Tibial nerve (tissue), 4 donors: ENCODE measurements at places on chromosomes 13 and 19. TPM values are rescaled to one million over a fixed set of nuclear protein-coding genes. Genes with fewer than 3 reads are reported as not detected.

DNA sequence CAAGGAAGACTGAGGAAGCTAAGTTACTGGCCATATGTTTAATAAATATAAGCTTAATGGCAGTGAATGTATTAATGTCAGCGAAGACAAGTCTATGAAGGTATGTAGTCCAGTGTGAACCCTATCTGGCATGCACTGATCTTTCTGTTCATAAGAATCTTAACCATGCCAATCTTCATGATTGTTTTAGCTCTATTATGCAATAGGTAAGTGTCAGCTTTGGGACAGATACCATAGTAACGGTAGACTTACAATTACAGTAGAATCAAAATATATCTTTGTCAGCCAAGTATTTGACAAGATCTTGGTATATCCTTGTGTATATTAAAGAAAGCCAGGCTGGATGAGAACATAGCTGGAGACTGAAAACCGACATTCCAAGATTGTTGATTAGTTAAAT is 428.5 kb downstream of the SPRY2 start:
- H3K36me3 ChIP-seq, result no peaks in the 10 kb centered on the region
- no peaks in the 10 kb centered on the region for H3K4me1 ChIP-seq
- H3K27me3 ChIP-seq, result no peaks in the 10 kb centered on the region
- H3K27ac ChIP-seq, result no peak overlapping the region
- H3K4me3 ChIP-seq, result no peak overlapping the region
- no peak for DNase-seq

DNA sequence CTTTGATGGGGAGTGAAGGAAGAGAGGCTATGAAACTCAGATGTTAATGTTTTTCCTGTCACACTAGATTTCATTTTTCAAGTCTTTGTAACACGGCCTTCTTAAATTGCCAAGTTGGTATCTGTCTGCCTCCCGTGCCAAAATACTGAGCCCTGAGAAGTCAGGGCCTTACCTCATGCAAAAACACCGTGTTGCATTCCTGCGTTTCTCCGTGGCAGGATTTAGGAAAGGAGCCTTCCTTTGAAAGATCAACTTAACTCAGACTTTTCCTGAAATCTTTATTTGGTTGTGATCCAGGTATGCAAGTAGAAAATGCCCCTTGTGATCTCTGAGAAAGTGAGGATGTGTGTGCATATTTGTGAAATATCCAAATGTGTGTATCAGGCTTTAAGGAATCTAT is 1291.0 kb upstream of the SLC10A2 start:
- no peak overlapping the region for H3K27ac ChIP-seq
- no peak for DNase-seq
- H3K27me3 ChIP-seq, result no peaks in the 10 kb centered on the region
- no peaks in the 10 kb centered on the region for H3K36me3 ChIP-seq
- H3K4me3 ChIP-seq, result no peak overlapping the region
- H3K4me1 ChIP-seq, result no peaks in the 10 kb centered on the region

DNA sequence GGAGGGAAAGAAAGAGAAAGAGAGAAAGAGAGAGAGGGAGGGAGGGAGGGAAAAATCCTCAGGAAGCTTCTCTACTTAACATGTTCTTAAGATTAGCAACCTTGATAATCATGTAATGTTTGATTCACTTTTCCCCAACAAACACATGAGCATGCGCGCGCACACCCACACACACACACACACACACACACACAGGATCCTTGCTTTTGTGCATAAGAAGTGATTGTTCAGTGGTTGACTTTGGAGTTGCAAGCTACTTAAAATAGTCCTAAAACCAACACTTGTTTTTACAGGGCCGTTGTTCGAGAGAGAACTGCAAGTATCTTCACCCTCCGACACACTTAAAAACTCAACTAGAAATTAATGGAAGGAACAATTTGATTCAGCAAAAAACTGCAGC is 100.0 kb upstream of the RAP2A start:
- peaks cover 83% of the 10 kb centered on the region for H3K4me1 ChIP-seq
- H3K27me3 ChIP-seq, result no peaks in the 10 kb centered on the region
- no peaks in the 10 kb centered on the region for H3K36me3 ChIP-seq
- DNase-seq, result no peak

GRCh38 chr13:40781717-40782116 is 7.7 kb upstream of the SLC25A15 start:
- no peaks in the 10 kb centered on the region for H3K36me3 ChIP-seq
- no peak for DNase-seq
- no peaks in the 10 kb centered on the region for H3K27me3 ChIP-seq
- no peak overlapping the region for H3K27ac ChIP-seq
- no peak overlapping the region for H3K4me3 ChIP-seq
- peaks cover 4% of the 10 kb centered on the region for H3K4me1 ChIP-seq

GRCh38 chr13:25151626-25152195 is 20.4 kb downstream of the AMER2 start:
- H3K36me3 ChIP-seq, result no peaks in the 10 kb centered on the region
- no peaks in the 10 kb centered on the region for H3K4me1 ChIP-seq
- H3K4me3 ChIP-seq, result no peak overlapping the region
- H3K27ac ChIP-seq, result no peak overlapping the region
- H3K27me3 ChIP-seq, result no peaks in the 10 kb centered on the region

- no peak overlapping the region for H3K27ac ChIP-seq
- H3K4me3 ChIP-seq, result no peak overlapping the region
- no peaks in the 10 kb centered on the region for H3K27me3 ChIP-seq
- no peaks in the 10 kb centered on the region for H3K36me3 ChIP-seq
These were observed 131.3 kb downstream of the SUCLA2 start for GRCh38 chr13:47869776-47870175.

The CNMD gene
- total RNA-seq, result not detected

The SIAH3 gene
- not detected for total RNA-seq

The SLC7A9 gene
- total RNA-seq, result 1.6 TPM

GRCh38 chr19:57651654-57651996 is 17.1 kb upstream of the ZSCAN4 start:
- no peak for DNase-seq
- H3K4me1 ChIP-seq, result no peaks in the 10 kb centered on the region
- H3K4me3 ChIP-seq, result no peak overlapping the region
- no peaks in the 10 kb centered on the region for H3K36me3 ChIP-seq
